Stimulated activated CD8-positive, alpha-beta memory T cell treated with anti-CD3 and anti-CD28 coated beads, Interleukin-12 subunit alpha, Interleukin-12 subunit beta, amount 100 ng/mL, for 1 hour (primary cell): ENCODE measurements at places on chromosomes 13 and 19.

DNA sequence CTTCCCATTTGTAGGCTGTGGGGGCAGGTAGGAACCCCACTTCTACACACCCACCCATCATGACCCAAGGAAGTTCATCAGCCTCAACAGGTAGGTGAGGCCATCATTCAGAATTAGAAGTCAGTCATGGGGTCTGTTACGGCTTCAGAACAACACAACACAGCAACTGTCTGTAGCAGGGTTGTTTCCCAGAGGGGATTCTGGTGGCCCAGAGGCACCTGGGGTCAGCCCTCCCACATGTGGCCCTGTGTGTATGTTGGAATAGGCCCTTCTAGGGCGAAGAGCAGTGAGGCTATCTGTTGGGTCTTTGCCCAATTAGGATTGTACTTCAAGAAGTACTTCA, 3.4 kb downstream of the IGFLR1 start:
- DNase-seq, result no peak

- DNase-seq, result no peak
Observed at GRCh38 chr13:19071161-19071936, 110.3 kb downstream of the TUBA3C start.

DNA sequence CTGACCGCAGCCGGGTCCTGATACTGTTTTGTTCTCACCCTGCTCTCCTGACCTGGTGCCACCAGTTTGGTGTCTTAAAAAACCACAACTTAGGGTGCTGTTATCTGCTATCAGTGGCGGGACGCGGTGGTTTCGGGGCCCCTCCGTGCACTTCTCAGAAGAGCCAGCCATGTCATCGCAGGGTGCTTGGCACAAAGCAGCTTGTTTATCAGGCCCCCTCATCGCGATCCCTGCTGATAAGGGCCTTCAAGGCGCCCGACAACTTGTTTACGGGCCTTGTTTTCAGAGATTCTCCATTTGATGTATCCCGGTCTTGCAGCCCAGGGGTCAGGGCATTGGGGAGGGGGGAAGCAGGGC, 58.1 kb upstream of the KLF2 start:
- DNase-seq, result peak; percentile 46

DNA sequence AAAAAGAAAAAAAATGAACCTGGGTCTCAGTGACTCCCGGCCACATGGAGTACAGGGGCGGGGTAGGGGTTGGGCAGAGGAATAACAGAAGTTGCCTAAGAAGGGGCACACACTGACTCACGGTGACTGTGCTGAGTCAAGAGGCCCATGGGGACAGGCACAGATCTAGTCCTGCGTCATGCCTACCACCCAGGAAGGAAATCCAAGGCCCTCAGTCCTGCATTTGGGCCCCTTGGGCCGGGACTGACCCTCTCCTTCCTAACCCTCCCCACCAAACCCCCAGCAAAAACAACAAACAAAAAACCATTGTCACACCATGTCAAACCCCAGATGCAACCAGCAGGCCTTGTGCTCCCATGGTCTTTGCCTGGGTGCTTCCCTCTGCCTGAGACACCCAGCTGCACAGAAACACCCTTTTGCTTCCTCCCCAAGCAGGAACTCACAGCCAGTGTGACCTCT, 9.6 kb upstream of the NOTCH3 start:
- no peak for DNase-seq

DNA sequence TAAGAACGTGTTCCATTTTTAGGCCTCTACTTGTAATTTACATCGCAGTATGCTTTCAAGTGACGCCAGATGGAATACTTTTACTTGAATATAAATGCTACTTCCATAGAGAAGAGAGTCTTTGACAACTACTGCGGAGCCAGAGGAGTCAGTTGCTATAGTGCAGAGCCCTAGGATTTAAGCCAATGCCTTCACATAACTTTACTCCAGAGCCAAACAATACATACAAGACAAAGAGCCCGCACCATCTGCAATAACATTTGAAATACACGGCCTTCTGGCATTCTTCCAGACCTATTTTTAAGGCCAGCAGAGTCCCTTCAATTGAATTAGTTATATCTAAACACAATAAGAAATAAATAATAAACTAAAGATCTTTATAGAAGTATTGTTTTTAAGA, 59.4 kb downstream of the XPO4 start:
- no peak for DNase-seq

DNA sequence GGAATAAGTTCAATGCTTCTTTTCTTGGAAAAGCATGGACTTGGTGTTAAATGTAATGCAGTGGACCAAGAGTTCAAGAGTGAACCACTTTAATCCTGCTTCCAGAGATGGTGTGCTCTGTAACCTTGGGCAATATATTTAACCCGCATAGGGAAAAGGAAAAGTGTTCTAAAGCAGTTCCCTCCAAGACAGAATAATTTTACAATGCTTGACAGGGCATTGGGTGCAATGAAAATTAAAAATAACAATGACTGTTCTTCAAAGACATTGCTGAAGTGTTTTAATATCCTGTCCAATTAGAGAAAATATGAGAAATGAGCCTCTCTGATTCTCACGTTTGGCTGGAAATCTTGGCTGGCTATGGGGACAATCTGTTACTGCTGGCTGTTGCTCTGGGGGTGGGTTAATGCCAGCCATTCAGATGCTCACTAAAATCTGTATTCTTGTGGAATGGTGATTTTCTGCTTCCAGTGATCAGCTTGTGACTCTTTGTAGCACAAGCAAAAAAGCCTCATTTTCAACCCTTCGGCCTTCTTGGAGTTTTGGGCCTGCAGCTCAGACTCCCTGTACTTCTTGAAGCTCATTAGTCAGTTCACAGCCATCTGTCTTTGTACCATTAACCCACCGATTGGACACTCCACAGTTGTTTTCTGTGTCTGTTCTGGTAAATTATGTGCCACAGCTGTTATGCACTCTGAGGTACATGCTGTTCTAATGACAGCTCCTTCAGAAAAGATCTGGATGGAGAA, 310.6 kb downstream of the LMO7 start:
- DNase-seq, result no peak

DNA sequence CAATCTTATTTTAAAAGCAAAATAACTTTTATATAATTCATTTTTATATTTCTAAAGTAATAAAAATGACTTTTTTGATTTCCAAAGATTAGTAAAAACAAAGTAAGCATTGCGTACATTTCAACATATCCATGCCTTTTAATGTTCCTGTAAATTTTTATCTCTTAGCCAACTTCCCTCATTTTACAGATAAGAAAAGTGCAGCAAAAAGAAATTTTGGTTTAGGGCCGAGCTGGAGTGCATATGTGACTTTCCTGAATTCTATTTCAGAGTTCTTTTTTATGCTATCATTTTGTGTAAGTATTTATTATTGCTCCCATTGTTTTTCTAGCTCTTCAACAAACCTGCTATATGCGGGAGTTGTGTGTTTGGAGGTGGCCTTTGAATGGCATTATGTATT, 195.3 kb downstream of the NHLRC3 start:
- DNase-seq, result no peak

- no peak for DNase-seq
Observed at GRCh38 chr19:2138061-2138728, 13.2 kb downstream of the AP3D1 start.

- peak; percentile 47 for DNase-seq
Observed at GRCh38 chr19:49017666-49018351, 918 bp upstream of the LHB start.

GRCh38 chr13:44303681-44304432, 69.8 kb upstream of the SERP2 start:
- DNase-seq, result no peak

GRCh38 chr13:30053939-30054338, 203.5 kb upstream of the UBL3 start:
- no peak for DNase-seq

DNA sequence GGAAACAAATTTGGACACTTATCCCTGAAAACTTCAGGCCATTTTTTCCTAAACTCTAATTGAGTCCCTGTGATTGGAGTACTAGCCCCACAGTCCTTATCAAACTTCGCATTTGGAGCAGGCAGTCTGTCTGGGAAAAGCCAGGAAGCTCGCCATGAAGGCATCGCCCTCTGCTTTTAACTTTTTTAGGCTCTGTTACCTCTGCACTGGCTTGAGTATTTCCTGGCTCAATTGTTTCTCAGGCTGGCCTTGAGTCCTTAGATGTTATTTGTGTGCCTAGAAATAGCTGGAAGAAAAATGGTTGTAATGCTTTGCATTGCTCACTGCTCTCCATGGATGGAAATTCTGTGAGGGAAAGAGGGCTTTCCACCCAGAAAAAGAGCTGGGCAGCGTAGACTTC, 24.2 kb downstream of the ACTN4 start:
- DNase-seq, result no peak

DNA sequence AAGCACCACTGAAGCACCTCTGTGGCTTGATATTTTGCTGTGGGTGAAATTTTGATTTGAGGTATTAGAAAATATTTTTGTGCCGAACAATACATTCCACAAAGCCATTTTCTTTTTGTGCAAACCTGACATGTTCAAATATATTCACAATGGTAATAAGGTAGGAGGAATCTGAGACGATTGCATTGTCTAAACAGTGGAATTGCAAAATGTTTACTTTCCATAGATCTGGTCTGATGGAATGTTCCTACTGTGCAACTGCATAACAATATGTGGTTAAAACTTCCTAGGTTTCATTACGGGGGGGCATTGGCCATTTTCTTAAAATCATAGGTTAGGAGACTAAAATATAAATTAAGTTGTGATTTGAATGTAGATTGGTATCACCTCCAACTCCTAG, 42.7 kb upstream of the AKAP11 start:
- DNase-seq, result no peak

DNA sequence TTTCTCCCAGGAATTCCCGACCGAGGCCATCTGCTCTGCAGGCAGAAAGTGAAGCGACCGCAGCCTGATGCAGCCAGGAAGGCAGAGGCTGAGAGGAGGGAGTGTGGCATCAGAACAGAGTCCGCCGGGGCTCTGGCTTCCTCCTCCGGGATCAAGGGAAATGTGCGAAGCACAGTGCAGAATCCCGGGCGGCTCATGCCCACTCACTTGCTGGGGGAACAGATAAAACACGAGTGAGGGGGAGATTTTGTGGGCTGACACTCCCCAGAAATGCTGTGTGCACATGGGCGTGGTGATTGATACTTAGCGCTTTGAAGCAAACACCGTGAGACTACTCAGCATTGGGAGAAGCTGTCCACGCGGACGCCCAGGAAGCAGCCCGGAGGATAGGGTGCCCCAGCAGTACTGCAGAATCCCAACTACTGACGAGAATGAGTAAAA, 75.3 kb upstream of the POMP start:
- no peak for DNase-seq

GRCh38 chr19:6362027-6362350, 658 bp downstream of the CLPP start:
- no peak for DNase-seq

- no peak for DNase-seq
Observed at GRCh38 chr13:75132701-75133695, 349.0 kb downstream of the TBC1D4 start.

GRCh38 chr13:112171570-112171965, 104.6 kb downstream of the SOX1 start:
- no peak for DNase-seq

- DNase-seq, result peak; percentile 38
Observed at GRCh38 chr13:106570299-106570852, 2.4 kb upstream of the ARGLU1 start.

DNA sequence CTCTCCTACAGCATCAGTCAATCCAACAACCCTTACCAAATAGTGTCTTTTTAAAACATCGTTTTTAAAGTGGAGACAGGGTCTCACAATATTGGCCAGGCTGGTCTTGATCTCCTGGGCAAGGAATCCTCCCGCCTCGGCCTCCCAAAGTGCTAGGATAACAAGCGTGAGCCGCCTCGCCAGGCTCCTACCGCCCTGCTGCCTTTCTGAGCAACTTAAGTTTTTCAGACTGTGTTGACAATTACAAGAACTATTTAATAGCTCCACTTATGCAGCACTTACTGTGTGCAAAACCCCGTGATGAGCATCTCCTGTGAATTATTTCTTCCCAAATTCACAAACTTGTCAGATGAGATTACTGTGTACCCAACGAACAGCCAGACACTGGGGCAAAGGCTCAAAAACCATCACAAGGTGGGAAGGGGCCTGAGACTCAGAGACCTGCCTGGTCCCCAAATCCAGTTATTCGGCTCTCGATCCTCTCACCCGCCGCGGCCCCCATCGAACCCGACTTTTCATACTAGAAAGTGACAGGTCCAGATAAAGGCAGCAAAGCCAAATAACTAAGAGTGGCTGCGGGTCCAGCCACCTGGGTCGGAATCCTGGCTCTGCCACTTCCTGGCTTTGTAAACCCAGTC, 581 bp downstream of the RPL18 start:
- DNase-seq, result no peak

GRCh38 chr13:101757446-101758039, 305.1 kb downstream of the ITGBL1 start:
- no peak for DNase-seq

GRCh38 chr19:44869733-44870470, 21.2 kb upstream of the TOMM40 start:
- no peak for DNase-seq

DNA sequence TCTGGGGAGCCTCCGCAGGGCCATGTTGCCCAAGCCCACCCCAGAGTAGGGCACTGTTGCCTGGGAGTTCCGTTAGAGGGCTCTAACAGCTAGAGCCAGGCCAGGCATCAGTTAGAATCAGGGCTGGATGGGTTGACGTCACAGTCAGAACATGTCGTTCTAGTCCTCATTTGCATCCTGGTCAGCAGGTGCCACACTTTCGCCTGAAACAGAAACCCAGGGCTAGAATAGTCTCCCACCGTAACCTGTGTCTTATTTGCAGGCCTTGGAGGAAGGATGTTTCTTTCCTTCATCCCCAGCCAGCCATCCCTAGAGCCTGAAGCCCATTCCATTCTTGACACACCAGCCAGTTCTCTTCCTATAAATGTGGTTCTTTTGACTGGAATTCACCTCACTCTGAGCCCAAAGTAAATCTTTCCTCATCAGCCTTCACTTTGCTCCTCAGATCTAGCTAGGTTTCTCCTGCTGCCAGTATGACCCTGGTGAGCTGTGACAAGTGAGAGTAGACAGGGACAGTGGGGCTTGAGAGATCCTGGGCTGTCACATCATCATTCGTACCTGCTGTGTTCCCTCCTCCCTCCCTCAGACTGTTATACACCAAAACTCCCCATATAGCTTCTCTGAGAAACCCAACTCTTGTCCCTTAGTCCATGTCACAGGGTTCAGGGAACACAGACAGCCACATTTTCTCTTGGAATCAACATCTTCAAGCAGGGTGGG, 12.2 kb upstream of the CCDC97 start:
- no peak for DNase-seq

DNA sequence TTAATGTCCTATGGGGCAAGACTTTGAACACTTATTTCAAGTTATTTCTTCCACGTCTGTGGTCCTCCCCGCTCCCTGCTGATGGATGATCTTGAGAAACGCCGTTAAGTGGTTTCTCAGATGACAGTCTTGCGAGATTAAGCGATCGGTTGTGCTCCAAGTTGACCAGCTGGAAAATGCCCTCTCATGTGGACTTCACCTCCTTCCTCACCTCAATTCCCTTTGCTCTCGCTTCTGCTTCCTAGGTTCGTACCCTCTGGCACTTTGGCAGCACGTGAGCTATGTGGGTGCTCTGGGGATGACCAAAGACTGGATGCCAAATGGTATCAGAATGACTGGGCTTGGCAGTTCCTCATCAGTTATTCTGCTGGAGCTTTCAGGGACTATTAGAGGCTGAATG, 480.0 kb downstream of the ZNF536 start:
- no peak for DNase-seq
